HAP-1 (cell line): ENCODE measurements at places on chromosomes 6 and 20.
A peak's percentile ranks its signal among the peaks of the same experiment; 100 is the strongest.

- no peak for DNase-seq
Observed at GRCh38 chr20:50368813-50369224, 141.4 kb upstream of the PTPN1 start.

DNA sequence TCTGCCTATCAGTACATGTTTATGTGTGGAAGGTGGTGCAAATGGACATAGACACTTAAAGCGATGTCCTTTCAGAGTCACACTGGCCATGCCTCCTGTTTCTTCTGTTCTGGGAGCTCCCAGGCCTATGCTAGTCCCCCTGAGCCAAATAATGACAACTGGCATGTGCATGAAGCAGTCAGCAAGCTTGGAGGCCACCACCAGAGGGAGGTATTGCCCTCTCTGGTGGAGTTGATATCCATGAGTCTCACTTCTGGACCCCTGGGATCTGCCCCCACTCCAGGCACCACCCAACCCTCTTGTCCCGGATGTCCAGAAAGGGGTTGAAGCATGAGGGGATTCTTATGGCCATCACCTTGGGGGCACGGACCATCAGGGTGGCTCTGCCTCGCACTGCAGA lies 172.2 kb downstream of the AIG1 start:
- no peak for DNase-seq

- no peak for DNase-seq
Observed at GRCh38 chr6:135789375-135790050, 62.0 kb upstream of the PDE7B start.

DNA sequence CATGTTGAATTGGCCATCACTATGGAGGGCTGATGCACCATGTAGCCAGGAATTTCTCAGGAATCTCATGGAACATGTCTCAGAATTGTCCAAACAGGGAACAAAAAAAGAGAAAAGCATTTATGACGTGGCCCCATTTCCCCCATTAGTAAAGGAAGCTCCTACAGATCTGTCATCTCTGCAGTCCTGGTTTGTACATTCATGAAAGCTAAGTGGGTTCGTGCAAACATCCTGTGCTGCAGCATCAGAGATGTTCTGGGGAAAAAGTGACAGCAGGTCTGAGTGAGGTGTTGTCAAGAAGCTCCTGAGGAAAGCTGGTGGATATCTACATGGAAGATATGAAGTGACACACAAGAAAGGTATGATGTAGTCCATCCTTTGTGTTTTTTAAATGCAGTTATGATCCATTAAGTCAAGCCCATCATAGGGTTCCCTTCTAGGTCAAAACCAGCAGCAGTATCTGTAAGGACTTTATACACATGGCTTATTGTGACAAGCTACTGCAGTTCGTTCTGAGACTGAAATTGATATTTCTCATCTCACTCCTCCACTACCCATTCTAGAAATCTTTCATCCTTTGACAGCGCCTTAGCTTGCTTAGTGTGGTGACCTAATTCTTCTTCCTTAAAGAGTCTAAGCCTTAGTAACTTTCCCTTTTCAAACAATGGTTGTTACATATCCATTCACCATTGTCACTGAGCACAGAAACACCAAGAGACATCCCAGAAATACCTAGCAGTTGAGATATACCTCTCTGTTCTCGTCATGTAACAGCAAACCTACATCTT lies 200.0 kb upstream of the TCF21 start:
- no peak for DNase-seq

GRCh38 chr6:157867155-157867559 lies 44.1 kb downstream of the SNX9 start:
- no peak for DNase-seq

- DNase-seq: no peak
Observed at GRCh38 chr6:109336221-109336961, 45.9 kb downstream of the CD164 start.

DNA sequence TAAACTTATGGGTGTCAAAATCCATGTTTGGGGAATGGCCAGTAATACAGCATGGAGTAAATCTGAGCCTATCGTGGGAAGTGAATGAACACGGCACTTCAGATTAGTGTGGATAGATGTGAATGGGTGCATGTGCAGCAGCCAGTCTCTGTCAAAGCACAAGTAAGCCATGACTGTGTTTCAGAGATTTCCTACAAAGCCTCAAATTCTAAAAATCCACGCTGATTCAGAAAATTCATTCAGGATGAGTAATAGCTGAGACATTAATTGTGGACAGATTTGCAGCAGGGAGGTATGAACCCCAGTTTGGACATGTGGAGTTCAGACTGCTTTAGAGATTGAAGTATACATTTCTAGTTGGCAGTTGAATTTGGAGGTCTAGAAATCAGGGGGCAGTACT lies 115.1 kb downstream of the QKI start:
- no peak for DNase-seq

GRCh38 chr6:40455686-40456389 lies 131.3 kb downstream of the LRFN2 start:
- DNase-seq: no peak

DNA sequence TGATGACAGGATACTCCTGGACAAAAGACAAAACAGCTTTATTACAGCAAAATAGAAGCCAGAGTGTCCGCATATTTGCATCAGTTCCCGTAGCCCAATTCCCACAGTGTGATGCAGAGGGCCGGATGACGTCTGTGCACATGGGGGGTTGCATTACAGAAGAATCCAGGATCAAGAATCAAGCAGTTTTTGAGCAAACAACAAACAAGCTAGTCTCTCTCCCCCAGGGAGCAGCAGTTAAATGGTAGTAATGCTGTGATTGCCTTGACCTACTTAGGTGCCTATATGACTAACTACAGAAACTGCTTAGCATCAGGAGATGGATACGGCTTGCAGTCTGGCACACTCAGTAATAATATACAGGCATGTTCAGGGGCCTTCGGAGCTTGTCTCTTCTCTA lies 3.2 kb upstream of the SDHAF4 start:
- DNase-seq: no peak

DNA sequence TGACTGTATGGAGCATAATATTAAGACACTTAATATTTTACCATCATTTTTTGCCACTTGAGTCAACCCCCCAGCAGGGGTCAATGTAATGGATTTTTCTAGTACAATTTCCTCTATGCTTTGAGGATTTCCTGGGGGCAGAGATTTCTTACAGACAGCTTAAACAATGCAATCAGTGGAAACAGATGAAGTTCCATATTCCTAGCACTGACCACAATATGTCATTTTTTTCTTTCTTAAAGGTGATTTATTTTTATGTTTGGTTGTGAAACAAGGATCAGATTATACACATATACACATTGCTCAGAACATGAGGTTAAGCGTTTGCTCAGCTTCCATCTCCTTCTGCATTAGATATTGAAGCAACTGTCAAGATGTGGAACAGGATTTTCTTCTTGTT lies 82.0 kb upstream of the ID4 start:
- DNase-seq: no peak

DNA sequence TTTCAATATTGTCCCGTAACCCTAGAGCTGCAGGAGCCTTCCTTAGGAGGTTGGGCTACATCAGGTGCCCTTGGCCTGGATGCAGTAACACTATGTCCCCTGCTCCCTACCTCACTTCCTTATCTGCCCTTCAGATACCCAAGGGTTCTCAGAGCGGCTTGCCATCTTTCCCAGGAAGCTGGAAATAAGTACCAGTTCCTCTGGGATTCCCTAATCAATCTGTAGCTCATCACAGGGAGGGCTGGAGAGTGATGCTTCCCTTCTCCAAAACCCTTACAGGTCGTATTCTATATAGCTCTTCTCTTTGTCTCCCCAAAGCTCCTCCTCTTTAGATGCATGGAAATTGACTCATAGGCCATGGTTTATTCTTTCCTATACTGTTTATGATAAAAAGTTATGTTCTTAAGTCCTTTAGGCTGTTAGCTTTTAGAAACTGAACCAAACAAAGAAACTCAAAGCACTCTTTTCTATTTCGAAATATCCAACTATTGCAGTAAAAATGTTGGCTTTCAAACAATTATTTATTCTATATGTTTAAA lies 4.2 kb downstream of the MYCT1 start:
- DNase-seq: no peak

- DNase-seq: no peak
Observed at GRCh38 chr6:5457983-5458683, 196.8 kb downstream of the FARS2 start.

DNA sequence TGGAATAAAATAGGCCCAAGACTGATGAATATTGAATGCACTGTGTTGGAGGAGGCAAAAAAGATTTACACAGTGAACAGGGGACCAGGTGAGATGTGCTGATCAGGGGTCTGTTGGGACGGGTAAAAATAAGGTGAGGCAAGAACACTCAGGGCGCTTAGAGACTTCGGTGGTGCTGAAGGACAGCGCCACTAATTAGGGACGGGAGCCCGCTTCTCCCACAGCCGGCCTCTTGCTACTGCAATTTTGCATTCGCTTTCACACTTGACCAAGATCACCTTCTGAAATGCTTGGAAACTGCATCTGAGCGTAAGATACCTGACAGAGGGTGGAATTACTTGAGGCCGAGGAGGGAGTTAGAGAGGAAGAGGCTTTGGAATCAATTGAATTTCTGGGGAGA lies 7.3 kb downstream of the TFAP2D start:
- DNase-seq: no peak

DNA sequence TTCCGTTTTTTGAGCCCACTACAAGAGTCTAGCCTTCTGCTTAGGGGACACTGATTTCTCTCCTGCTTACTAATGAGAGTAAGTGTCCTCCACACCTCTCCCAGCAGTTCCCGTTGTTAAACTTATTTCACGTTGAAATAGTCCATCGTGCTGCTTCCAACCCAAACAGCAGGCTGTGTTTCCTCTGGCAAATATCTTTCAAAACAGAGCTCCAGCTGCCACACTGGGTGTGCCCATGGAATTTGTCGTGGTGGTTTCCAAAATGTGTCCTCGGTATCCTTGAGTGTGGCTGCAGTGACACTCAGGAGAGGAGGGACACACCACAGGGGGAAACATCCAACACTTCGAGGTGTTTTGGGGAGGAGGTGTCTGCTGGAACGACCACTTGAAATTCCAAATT lies 176.5 kb upstream of the RALGAPA2 start:
- DNase-seq: no peak

GRCh38 chr20:38350879-38351775 lies 4.8 kb downstream of the LBP start:
- no peak for DNase-seq

DNA sequence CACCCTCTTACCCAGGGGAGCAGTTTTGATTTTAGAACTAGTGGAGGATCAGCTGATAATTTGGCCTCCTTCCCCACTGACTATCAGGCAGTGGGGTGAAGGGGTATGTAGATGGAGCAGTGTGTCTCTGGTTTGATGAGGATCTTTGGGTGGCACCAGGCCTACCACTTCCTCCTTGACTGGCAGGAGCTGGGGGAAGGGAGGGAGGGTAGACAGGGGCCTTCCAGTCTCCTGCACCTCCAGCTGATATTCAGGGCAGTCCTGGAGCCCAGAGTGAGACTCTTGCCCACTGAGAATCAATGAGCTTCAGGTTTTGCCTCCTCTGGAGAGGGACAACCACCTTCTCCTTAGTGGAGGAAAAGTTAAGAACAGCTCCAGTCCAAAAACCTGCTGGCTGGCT lies 3.2 kb downstream of the DEF6 start:
- DNase-seq: no peak

DNA sequence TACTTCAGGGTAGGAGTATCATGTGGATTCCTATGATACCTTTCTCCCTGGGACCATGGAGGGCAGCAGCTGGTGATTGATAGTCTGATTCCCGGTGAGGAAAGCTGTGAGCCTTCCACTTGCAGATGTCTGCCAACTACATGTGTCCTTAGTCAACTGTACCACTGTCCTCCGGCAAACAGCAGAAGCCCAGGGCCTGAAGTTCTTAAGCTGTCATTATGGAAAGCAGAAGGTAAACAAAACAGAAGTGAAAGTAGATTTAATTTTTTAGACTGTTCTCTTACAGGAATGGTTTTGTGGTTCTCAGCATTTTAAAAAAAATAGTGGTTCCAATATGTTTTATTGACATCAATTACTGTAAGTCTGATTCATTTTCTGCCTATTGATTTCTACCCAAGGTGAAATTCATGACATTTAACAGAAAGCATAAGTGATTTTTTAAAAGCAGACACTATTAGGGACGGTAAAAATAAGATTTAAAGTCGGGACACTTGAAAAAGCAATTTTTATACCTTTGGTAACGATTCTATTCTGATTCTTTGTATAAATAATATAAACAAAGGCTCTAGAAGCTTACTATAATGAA lies 36.6 kb downstream of the PTPN1 start:
- no peak for DNase-seq

DNA sequence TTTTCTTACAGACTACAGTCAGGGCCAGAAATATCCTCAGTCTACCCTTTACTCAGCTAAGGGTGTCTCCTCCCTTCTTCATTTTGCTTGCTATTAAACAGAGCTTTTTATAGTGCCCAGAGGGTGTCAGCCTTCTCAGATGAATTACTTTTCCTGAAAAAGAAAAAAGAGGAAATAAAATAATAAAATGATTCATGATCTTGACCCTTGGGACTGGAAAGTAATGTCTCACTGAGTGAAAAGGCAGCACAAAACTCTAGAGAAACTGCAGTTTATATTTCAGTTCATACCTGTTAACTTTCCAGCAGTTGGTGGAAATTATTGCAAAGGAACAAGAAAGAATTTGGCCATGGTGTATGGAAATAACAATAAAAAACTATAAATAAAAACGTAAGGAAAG lies 170.6 kb downstream of the IBTK start:
- DNase-seq: no peak

GRCh38 chr6:24855395-24856245 lies 56.9 kb upstream of the ARMH2 start:
- DNase-seq: peak; percentile 82

- no peak for DNase-seq
Observed at GRCh38 chr6:71481011-71481410, 192.4 kb downstream of the OGFRL1 start.

DNA sequence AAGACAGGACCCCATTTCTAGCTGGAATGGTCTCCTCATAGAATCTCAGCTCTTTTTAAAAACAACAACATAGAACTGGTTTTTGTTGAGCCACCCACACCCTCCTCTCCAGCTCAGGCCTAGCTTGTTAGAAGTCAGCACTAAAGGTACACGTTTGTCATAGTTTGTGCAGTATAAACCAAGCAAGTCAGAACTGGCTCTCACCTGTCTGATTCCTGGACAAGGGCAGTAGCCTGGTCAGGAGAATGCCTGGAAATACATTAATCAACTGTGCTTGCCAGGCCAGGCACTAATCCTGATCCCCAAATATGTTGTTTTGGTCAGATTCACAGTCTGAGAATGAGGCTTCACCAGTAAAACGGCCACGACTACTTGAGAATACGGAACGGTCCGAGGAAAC lies 296.7 kb downstream of the ZFAND3 start:
- no peak for DNase-seq
